ENCODE measurements at places on chromosomes 4 and X.

DNA sequence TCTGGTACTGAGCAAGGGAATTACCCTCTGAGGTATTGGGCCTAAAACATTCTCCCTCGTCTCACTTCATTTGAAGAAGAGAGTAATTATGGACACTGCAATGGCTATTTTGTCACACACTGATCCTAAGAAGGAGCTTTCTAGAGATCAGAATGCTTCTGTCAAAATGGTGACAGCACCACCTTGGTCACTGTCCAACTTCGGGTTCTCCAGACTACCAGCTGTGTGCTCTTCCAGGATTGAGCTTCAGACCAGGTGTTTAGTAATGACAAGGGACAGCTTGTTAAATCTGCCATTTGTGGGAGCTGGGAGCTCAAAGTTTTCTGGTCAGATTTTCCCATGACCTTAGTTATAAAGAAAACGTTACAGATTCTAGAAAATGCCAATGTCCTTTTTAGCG, 105.4 kb downstream of the POLA1 start:
- no peak for DNase-seq

DNA sequence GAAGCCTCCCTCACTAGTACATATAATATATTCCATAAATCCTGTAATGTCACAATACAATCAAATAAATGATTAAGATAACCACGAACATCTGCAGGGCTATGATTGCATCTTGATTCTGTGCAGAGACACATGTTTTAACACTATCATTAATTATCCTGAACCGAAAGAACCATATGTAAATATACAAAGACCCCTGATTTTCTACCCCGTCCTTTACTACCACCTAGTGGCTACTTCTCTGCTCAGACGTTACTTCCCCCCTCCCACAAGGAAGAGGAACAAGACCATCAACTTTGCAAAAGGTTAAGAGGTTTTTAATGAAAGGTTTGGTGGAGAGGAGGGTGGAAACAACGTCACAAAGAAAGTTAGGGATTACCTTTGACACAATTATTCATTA, 134.0 kb downstream of the COL4A6 start:
- DNase-seq = no peak

DNA sequence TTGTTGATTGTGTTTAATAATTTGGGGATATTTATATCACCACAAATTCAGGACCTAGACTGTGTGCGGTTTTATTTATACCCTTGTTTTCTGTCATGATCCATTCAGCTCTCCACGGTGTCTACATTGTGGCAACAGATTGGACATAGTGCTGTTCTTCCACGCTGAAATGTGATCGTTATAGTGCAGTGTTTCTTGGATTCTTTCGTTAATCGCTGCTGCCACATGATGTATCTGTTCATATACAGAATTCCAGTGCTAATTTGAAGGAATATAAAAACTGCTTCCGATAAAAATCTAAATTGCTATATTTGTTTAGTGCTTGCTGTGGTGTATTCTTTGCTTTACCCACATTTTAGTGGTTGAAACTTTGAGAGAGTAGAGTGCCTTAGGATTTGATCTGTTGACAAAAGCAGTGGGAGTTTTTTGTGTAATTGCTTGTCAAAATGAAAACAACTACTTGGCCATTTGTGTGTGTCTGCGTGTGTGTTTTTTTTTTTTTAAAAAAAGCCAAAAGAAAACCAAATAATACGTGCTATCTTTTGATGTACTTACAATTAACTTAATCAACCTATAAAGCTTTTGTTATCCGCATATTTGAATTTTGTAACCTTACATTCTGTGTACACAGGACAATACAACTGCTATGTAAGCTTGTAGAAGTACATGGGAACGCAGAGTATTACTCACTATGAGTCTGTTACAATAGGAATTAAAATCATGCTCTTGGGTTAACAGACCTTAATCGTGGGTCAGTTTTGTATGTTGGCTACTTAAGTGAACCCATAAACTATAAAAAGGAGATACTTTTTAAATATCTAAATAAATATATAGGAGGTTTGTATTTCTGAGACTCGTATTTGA, 353.3 kb downstream of the ARHGAP24 start:
- DNase-seq = no peak

DNA sequence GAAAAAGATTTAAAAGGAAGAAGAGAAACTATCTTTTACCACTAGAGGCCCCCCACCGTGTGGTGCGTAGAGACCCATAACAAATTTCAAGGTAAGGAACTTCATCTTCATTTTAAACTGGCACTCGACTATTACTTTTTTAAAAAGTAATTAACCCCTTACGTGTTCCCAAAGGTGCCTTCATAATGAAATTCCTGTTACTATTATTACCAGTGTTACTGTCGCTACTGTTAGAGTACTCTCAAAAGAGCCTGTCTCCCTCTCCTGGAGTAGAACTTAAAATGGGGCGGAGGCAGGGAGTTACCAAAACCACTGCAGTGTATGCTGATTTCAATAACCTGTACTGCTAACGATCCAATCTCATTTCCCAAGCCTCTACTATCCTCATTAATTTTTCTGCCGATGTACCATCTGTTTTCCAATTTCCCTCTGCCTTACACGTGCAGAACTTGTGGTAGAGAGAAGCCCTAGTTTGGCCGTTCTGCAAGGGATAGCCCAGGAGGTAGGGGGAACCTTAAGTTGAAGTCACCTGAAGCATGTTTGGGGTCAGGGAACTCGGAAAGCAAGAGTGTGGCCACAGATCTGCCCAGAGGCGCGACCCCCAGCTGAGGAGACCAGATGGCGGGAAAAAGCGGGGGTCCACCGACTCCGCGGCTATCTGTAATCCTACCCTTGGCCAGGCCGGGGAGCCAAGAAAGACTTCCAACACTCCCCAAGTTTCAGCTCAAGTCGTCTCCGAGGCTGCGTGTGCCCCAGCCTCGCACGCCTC, 720 bp upstream of the STK26 start:
- peak; percentile 14 for DNase-seq

- no peak for DNase-seq
Observed at GRCh38 chrX:52576474-52576873, 59.6 kb upstream of the XAGE1B start.

DNA sequence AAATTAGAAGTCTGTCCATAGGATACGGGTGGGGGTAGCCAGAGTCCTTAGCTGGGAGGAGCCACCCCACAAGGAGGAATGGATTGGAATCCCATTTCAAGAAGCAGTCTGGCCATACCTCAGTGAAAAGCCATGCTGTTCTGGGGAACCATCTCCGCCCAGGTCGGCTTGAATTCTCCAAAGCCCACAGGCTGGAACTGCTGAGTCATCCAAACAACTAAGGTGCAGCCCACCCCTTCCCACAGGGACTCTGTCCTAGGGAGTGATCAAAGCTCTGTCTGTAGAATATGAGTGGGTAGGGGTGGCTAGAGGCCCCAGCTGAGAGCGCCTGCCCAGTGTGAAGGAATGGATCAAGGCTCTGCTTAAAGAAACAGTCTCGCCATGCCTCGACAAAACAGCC, 38.8 kb downstream of the ZXDA start:
- DNase-seq = no peak

- no peak for DNase-seq
Observed at GRCh38 chr4:74665346-74665745, 129.0 kb downstream of the BTC start.

DNA sequence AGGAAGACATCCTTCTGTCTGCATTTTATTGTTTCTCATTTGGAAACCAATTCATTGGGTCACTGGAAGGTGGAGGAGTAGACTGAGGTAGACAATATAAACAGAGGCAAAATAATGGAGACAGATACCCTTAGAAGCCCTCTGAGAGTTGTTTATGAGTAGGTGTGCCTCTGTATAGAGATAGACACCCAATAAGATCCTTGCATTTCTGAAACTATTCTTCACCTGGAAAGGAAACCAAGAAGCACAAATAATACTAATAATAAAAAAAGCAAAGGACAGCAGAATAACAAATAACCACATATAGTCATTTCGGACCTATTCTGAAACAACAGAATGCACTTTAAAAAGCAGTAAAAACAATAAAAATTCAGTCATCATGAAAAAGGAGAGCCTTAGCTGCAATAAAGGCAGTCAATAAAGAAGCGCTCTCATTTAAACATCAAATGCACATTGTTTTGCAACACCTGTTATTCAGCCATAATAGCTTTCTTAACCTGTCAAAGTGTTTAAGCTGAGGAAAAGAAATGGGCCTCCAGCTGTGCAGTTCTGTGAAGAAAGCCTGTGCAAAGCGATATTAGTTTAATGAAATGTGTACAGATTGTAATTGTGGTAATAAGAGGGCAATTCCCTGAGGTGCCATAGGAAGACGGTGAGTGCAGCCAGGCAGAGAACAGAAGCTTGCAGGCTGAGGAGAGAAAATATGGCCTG, 904.2 kb downstream of the STPG2 start:
- DNase-seq = no peak

DNA sequence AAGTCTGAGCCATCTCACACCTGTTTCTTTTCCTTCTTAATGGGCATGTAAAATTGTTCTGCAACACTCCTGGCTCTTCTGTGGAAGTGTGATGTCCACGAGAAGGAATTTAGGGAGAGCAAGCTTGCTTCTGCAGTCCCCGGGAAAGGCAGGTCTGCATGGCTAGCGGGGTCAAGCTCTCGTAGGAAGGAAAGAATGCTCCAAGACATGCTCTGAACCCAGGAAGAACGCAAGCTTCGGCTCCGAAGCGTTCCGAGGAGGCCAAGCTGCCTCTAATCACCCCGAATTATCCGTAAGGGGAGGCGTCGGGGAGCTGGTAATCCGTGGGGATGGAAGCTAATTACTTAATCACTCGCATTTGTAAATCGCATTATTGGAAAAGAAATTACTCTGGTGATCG, 177.7 kb downstream of the CRLF2 start:
- no peak for DNase-seq

GRCh38 chr4:7876201-7876875, 63.3 kb downstream of the AFAP1 start:
- no peak for DNase-seq

DNA sequence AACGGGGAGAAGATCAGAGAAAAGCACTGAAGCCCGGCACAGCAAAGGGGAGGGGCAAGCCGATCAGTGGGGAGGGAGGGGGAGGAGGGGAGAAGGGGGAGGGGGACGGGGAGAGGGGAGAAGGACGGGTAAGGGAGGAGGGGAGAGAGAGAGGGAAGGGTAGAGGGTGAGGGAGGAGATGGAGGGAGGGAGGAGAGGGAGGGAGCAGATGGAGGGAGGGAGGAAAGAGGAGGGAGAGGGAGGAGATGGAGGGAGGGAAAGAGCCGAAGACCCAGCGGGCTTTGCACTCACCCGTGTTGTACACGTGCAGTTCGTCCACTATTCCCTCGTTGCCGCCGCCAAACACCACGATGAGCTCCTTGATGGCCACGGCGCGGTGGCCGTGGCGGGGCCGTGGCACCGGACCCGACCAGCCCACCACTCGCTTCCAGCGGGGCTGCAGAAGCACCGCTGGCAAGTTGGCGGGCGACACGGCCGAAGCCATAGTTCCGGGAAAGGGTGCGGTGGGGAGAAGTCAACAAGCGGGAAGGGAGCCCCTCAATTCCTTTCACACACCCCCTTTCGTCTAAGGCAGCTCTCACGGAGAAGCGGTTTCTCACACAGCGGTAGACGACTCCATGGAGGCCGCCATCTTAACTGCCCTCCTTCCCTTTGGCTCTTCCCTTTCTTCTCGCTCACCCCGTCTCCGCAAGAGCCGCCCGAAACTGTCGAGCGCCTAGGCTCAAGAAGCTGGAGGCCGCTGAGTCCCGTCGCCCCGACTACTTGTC, 1.1 kb downstream of the HCFC1 start:
- DNase-seq = peak; percentile 71

GRCh38 chr4:40055511-40055862, 1.2 kb upstream of the N4BP2 start:
- no peak for DNase-seq

DNA sequence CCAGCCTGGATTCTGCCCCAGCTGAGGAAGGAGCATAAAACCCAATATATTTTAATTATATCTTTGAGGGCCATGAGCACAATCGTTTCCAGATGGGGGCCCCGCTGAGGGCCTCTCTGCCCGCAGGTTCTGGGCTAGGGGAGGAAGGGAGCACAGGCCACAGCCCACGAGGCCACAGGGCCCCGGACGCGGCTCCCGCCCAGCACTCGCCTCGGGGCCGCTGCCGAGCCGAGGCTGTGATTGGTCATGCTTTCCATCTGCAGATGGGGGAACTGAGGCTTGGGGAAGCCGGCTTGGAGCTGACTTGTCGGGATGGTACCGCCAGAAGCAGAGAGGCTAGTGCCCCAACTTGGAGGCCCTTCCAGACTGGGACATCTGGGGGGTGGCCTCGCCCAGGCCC, 34.0 kb downstream of the TACC3 start:
- no peak for DNase-seq

- no peak for DNase-seq
Observed at GRCh38 chrX:40100537-40101429, 3.0 kb upstream of the BCOR start.

- peak; percentile 71 for DNase-seq
Observed at GRCh38 chr4:1055721-1056590, 44.5 kb downstream of the FGFRL1 start.

GRCh38 chr4:52984462-52984881, 122.4 kb downstream of the RASL11B start:
- no peak for DNase-seq

GRCh38 chrX:153974726-153975286, 2.3 kb downstream of the TMEM187 start:
- no peak for DNase-seq

GRCh38 chr4:81116566-81116965, 86.1 kb downstream of the BMP3 start:
- DNase-seq = no peak

DNA sequence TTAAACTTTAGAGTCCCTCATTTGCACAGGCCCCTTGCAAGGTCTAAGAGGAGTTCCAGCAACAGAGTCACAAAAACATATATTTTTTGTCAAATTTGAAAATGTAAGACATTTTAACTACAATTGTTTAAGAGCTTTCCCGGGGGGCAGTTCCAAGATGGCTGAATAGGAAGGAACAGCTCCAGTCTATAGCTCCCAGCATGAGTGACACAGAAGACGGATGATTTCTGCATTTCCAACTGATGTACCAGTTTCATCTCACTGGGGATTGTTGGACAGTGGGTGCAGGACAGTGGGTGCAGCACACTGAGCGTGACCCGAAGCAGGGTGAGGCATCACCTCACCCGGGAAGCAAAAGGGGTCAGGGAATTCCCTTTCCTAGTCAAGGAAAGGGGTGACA, 71.4 kb upstream of the NMU start:
- DNase-seq = no peak

DNA sequence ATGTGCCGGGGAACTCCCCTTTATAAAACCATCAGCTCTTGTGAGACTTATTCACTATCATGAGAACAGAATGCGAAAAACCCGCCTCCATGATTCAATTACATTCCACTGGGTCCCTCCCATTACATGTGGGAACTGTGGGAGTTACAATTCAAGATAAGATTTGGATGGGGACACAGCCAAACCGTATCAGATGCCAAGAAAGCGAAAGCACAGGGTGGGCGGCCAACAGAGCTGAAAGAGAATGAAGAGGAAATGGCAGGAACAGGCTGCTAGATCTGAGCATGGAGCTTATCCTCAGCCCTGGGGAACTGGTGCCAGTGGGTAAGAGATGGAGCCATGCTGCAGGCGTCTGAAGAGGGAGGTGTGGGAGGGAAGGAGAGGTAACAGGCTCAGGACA, 117.7 kb upstream of the PNPLA4 start:
- DNase-seq = peak; percentile 21

Measured in Right ventricle myocardium inferior (tissue), 1 donor.